ENCODE measurements at places on chromosomes 11 and 22.
A peak's percentile ranks its signal among the peaks of the same experiment; 100 is the strongest.

DNA sequence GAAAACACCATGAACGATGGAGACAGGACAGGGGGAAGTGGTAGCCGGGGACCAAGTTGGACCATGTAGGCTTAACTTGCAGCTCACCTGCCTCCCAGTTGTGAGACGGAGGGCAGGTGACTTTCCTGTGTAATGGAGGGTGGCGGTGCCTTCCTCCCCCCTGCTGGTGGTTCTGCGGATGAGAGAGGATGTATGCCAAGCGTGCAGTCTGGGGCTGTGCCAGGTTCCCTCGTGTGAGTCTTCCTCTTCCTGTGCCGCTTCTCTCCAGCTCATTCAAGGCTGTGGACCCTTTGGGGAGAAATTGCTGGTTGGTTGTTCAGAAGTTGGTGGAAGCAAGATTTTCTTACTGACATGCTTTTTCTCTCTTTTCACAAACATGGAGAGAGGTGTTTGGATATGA is 35.1 kb downstream of the MPPED1 start:
- DNase-seq, result no peak

DNA sequence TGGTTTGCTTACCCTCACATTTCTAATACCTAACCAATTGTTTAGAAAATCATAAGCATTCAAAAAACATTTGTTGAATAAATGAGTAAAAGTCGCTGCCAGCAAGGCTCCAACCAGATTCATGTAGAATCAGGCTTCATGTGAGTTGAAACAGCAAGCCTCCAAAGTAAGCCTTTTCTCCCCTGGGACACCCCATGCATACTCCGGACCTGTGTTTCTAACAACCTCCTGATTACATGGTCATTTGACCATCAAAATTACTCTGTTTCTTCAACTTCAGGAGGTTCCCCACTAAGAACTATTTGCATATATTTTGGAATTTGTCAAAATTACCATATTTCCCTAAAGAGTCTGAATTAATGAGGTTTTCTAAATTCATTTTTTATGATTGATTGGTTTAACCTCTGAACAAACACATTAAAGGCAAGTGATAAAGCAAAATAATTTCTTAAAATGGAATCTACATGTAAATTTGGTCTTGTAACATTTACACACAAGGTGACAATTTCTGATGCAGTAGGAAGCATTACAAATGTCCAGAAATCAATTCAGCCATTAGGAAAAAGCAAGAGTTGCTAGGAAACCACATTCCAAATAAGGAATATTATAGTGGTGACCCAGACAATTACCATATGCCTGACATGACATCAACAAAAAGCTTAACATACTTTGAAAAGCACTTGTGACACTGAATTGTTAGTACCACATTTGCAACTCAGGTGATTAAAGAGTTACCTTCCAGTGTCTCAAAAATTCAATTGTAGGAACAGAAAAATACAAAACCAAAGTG is 252.6 kb downstream of the GUCY1A2 start:
- no peak for DNase-seq

GRCh38 chr11:79744941-79745340 is 304.1 kb upstream of the TENM4 start:
- DNase-seq, result no peak

DNA sequence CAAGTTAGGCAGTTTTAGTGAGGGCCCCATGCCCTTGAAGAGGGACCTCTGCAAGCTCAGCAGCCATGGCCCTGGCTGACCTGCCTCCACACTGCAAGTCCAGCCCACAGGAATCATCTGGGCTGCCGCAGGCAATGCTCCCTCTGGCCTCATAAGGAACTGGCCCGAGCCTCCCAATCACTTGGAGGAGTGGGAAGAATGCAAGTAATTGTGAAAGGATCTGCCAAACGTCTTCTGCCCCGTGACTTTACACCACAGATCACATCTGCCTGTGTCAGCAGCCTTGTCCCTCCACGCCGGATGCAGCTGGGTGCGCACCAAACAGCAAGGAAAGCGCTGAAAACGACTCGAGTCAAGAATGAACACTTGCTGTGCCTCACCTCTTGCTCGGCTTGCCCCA is 23.8 kb downstream of the OPCML start:
- DNase-seq, result no peak

- no peak for DNase-seq
Measured at GRCh38 chr11:64407221-64407620, 48.3 kb downstream of the RPS6KA4 start.

DNA sequence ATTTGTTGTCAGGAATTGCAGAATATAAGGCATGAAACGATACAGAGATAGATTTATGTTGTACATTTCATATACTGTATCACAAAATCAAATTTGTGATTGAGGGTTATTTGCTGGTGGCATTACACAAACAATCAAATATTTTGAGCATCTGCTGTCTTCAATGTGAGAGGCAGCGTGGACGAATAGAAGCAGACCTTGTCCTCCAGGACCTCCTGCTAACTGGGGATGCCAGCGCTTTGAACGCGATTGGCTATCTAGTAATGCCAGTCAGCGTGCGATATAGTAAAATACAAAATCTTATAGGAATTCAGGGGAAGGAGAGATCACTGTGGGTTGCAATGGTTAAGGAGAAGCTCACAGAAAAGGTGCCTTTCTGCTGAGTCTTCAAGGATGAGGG is 631 bp upstream of the SNX19 start:
- no peak for DNase-seq

GRCh38 chr11:132944569-132944944 is 587.7 kb downstream of the OPCML start:
- no peak for DNase-seq

DNA sequence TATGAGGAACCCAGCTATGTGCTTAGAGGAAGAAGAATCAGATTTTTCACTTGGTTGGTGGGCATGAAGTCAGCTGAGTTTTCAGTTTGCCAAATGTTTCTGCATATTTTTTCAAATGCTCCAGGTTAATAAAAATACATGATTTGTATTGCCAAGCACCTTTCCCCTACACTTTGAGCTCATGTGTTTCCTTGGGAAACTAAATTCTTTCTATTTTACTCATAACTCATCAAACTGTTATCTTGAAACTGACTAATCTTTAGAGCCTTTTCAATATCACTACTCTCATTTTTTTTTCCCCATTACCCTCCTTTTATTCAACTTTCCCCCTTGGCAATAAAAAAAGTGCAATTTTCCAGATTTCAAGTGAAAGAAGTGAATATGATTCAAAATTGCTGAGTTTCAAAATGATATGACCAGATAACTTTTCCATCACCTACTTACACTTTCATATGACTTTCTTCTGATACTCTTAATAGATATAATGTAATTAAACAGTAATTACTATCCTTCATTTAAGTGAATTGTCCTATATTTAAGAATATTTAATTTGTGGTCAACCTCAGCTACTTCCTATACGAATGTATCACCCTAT is 91.9 kb upstream of the SOX6 start:
- peak; percentile 9 for DNase-seq

GRCh38 chr11:32348502-32348901 is 86.8 kb downstream of the WT1 start:
- peak; percentile 20 for DNase-seq

GRCh38 chr11:8354622-8355415 is 91.1 kb upstream of the LMO1 start:
- no peak for DNase-seq

DNA sequence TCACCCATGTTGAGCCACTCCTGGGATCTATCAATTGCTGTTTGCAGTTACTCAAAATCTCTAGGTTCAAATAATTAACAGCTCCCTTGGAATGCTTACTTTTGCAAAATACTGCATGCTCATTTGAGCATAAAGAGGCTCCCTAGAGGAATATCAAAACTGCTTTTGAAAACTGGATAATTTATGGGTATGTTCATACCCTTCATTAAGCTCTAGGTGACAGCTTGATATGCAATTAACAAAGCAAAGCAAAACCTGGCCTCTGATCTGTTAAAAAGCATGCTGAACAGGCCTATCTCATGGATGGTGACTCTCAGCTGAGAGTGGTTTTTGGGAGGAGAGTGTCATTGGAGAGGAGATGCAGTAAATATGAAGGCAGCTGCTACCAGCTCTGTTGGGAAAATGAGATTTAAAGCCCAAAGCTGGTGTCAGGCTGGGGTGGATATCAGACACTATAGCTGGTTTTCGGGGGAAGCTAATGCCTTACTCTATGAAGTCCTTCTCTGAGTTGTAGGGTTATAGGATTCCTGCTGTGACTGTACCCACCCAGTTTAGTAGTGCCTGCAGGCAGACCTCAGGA is 110.9 kb downstream of the RASSF10 start:
- DNase-seq, result peak; percentile 20

- no peak for DNase-seq
Measured at GRCh38 chr22:19704355-19705015, 9.8 kb upstream of the SEPTIN5 start.

- no peak for DNase-seq
Measured at GRCh38 chr22:41382098-41382578, 396 bp downstream of the TEF start.

GRCh38 chr11:126841999-126842398 is 158.6 kb downstream of the KIRREL3 start:
- DNase-seq, result no peak

GRCh38 chr11:119791701-119792151 is 62.7 kb upstream of the NECTIN1 start:
- peak; percentile 90 for DNase-seq

DNA sequence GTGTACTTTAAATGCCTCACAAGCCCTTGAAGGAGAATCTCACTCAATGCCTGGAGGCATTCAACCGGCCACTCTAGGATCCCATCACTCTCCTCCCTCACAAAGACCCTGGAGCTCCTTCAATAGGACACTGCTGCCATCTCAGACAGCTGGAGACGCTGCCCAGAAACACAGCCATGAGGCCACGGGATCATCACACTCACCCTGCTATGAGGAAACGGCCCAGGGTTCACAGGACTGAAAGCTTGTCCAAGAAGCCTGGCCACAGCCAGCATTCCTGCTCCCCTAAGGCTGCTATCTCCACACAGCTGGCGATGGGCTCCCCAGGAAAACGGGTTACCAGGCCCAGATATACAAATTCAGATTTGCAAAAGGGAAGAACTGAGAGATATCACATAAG is 13.2 kb downstream of the CARS1 start:
- no peak for DNase-seq
